Glomerular endothelial cell (primary cell): ENCODE measurements at places on chromosomes 4 and X. TPM values are rescaled to one million over a fixed set of nuclear protein-coding genes. Genes with fewer than 3 reads are reported as not detected.
A peak's percentile ranks its signal among the peaks of the same experiment; 100 is the strongest.

DNA sequence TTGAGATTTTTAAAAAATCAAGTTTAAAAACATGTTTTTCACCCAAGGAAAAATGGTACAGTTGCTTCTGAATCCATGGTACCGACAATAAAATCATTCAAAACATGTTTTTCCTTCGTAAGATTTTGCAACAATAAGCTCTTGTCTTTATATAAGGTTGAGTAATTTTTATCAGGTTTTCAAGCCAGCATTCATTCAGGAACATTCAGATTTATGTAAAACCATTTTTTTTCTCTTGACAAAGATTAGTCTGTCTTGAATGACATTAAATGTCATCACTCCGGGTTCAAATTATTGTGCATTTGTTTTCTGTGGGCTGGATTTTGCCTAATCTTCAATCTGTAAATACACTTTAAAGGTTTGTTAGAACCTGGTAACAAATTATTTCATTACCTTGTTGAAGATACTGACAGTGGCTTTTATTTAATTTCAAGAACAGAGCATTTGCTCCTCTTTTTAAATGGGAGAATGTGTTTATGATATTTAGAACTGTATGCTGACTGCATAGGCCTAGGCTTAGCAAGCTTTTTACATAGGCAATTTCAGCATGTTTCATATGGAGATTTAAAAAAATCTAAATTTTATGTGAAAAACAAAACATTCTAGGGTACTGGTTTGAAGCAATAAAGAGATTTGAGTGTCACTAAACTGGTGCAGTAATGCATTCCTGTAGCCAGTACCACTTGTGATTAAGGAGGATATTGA, 336.4 kb upstream of the HAND2 start:
- no peak for DNase-seq

The MMRN1 gene
- 28.7 and 118 TPM in 2 replicates for total RNA-seq

The CC2D2A gene
- 21.1 and 23.2 TPM in 2 replicates for total RNA-seq

The KLHL13 gene
- total RNA-seq = 3.9 and 6.2 TPM in 2 replicates

The DCAF4L1 gene
- total RNA-seq = 0.18 TPM in 1 of 2 replicates, not detected in the other

DNA sequence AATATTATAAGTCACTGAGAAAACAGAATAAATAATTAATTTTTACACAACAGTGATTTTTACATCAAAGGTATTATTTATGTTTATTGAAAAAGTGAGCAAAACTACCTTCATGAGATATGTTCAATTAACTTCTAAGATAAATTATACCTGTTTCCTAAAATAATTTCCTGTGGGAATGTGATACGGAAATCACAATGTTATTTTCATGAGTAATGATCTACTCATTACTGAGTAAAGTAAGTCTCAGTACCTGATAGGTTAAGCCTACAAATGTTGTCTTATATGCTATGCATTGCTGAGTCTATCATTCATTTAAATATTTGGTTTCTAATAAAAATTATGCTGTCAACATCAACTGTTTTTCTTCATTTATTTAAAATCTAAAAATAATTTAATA, 324.0 kb downstream of the STPG2 start:
- DNase-seq = no peak

The FAM9C gene
- not detected in 2 replicates for total RNA-seq

The CYLC1 gene
- not detected in 2 replicates for total RNA-seq

The PCDH11X gene
- total RNA-seq = not detected in 2 replicates

The SPANXA2 gene
- not detected in 2 replicates for total RNA-seq

GRCh38 chrX:38796946-38797345, 4.3 kb upstream of the MID1IP1 start:
- no peak for DNase-seq

DNA sequence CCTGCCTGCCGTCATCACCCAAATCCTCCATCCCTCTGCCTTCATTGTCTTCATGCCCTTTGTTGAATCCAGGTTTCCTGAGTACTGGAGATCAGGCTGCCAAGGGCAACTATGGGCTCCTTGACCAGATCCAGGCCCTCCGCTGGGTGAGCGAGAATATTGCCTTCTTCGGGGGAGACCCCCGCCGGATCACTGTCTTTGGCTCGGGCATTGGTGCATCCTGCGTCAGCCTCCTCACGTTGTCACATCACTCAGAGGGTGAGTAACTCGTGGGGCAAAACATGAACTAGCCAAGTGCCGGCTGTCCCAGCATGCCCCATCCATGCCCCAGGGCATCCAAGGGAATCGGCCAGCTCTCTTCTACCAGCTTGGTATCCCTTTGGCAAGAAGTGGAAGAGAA, 19.4 kb downstream of the NLGN3 start:
- DNase-seq = no peak

The SLC49A3 gene
- 6.9 and 10.0 TPM in 2 replicates for total RNA-seq

DNA sequence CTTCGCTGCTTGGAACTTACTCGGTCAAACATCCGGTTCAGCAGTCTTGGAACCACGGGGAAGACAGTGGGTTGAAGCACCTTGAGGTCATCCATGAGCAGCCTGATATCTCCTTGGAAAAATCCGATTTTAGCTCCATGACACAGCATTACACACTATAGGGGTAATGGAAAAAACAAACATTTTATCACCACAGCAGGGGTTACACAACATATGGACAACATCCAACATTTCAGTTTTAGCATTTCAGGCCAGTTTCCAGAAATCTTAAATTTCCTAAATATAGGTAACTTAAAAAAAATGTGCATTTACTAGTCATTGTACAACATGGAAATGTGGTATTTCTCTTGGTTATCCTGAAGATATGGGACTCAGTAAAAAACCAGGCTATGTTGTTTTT, 34.4 kb upstream of the CENPU start:
- DNase-seq = no peak

DNA sequence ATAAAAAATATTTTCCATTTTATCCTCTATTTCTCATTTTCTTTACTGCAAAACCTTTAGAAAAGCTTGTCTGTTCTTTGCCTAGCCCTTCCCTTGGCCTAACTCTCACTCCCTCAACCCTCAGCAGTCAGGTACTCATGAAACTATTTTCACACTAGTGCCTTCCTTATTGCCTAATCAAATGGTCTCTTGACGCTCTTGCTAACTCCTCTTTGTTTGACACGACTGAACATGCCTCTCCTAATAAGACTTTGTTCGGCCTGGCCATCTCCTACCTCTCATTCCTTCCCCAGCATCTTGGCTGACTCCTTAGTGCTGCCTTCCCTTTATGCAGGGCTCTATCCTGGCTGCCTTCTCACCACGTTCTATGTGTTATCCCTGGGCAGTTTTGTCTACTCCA, 11.1 kb upstream of the LRAT start:
- no peak for DNase-seq

The UTP3 gene
- 21.8 and 25.6 TPM in 2 replicates for total RNA-seq

The NKX6-1 gene
- 0.47 TPM in 1 of 2 replicates, not detected in the other for total RNA-seq

DNA sequence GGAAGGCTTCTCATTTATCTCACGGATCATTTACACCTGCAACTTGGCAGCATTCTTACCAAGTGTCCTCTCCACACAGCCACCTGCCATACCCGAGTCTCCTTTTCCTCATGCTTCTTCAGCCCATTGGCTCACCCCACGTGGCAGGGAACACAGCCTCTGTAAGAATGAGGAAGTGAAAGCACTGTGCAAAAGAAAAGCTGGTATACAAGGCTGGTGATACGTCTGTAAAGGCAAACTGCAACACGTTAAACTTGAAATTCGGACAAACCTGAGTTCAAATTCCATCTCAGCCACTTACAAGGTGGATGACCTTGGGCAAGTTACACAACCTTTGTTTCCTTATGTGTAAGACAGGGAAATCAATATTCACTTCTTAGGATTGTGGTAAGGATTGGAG, 164.0 kb upstream of the RASGEF1B start:
- DNase-seq = no peak

- no peak for DNase-seq
These were observed 181.7 kb downstream of the AR start for GRCh38 chrX:67725471-67725870.

DNA sequence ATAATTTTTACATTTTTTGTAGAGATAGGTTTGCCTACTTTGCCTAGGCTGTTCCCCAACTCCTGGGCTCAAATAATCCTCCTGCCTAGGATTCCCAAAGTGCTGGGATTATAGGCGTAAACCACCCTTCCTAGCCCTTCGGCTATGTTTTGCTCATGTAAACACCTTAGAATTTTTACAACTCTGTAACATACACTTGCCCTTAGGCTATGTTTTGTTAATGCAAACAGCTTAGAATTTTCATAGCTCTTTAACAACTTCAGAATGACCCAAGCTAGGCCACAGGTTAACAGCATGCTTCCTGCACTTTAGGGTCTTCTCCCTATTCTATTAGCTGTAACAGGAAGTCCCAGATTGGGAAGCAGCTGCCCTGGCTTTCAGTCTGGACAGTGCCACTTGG, 24.2 kb downstream of the KLHL15 start:
- DNase-seq = no peak

- no peak for DNase-seq
These were observed 1.3 kb downstream of the NEXMIF start for GRCh38 chrX:74923942-74924448.

DNA sequence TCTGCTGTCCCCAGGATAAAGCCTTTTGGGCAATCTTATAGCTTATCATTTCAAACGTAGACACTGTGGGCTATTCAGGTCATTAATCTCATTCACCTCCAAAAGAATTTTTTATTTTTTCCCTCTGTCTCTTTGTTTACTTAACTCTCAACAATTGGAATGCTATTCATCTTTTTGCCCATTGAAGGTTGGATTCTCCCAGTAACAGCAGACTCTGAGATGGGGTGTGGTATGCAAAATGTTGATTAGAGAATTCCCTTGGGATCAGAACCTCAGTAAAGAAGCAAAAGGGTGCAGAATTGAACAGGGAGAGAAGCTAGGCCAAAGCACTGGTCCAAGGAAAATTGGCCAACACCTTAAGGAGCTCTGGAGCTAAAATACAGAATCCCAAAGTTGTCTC, 60.4 kb downstream of the CAMK2D start:
- no peak for DNase-seq

The RPL10 gene
- total RNA-seq = 5,051 and 8,288 TPM in 2 replicates

The STK32B gene
- total RNA-seq = 25.4 and 29.0 TPM in 2 replicates

DNA sequence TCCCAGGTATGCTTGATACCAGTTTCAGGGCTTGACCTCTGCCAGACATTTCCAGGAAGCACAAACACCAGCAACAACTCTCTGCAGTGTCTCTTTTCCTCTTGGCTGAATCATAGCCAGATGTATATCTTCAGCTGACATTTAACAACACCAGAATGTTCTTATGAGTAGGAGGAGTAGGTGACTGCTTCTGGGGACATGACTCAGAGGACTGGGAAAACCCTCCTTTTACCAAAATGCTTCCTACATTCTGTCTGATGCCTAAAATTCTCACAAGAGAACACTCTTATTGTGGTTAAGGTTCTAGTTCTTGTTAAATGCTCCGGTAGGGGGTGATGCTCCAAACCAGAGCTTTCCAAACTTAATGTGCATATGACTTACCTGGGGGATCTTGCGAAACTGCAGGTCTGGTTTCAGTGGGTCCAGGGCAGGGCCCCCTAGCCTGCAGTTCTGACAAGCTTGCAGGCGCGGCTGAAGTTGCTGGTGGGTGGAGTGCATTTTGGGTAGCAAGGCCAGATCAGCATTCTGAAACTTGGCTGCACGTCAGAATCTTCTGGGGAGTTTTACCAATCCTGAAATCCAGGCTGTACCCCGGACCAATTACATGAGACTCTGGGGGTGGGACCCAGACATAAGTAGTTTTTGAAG, 329.3 kb upstream of the RPS6KA3 start:
- DNase-seq = no peak

The FUNDC1 gene
- total RNA-seq = 9.9 and 19.2 TPM in 2 replicates

DNA sequence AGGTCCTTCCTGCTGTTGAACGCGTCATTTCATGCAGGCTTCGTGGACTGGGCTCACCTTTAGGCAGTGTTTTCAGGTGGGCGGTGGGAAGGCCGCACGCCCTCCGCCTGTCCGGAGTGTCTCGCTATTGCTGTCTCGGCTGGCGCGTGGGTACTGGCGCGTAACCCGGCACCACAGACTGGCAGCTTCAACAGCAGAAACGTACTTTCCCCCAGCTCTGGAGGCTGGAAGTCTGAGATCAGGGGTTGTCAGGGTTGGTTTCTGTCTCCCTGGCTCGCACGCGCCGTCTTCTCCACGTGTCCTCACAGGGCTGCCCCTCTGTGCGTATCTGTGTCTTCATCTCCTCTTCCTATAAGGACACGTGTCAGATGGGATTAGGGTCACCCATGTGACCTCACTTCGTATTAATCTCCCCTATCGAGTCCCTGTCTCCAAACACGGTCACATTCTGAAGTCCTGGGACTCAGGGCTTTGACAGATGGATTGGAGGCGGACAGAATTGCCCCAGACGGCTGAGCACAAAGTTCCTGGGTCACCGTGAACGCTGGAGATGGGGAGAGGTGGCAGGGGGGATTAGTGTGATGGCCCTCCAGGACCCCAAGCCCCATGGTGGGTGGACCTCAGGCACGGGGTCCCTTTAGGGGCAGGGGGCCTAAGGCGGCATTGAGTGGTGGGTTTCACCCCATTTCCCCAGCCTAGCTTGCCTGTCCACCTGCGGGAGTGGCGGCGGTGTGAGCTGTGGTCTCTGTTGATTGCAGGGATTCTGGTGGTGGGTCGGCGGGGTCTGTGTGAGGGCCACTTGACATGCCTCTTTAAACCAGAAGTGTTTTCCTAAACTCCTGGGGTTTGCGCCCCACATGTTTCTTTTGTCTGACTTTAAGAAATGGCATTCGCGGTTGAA, 83.4 kb upstream of the LRPAP1 start:
- DNase-seq = no peak

The CTAG2 gene
- total RNA-seq = not detected in 2 replicates

The LUZP4 gene
- not detected in 2 replicates for total RNA-seq

DNA sequence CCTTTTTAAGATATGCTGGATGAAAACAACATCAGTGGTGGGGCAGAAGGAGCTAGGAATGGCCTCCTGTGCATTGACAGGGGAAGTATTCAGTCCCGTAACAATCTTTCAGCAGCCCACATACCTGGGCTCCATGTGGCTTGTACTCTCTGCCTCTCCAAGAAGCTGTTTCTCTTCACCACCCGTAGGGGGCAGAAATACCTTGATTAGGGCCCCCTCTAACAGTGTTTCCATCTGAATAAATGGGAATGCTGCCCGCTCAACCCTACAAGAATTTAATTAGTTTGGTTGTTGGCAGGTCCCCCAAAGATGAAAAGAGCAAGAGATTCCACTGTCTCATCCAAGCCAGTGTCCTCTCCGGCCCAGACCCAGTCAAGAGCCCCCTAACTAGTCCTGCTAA, 155.2 kb downstream of the SMIM20 start:
- DNase-seq = no peak

GRCh38 chr4:151668689-151669402, 92.0 kb downstream of the GATB start:
- no peak for DNase-seq

- DNase-seq = no peak
These were observed 152.7 kb downstream of the TEX11 start for GRCh38 chrX:70755850-70756249.

GRCh38 chr4:54315561-54316538, 86.8 kb downstream of the PDGFRA start:
- DNase-seq = no peak

- DNase-seq = peak; percentile 44
These were observed 45.6 kb downstream of the SMARCA5 start for GRCh38 chr4:143558823-143559756.

The GLUD2 gene
- 1.6 and 1.7 TPM in 2 replicates for total RNA-seq

The LRAT gene
- 0.34 TPM in 1 of 2 replicates, not detected in the other for total RNA-seq
